ENCODE measurements at places on chromosomes 3 and 15. TPM values are rescaled to one million over a fixed set of nuclear protein-coding genes. Genes with fewer than 3 reads are reported as not detected.

Gene ADAMTS7
- total RNA-seq = 27.4 TPM

GRCh38 chr3:171262431-171262830 is 197.8 kb downstream of the TNIK start:
- DNase-seq = no peak

Gene ECE2
- total RNA-seq = not detected

- no peak for DNase-seq
Measured at GRCh38 chr3:141894524-141895176, 18.2 kb downstream of the ATP1B3 start.

Measured in kidney epithelial cell (primary cell).